ENCODE measurements at places on chromosomes 1 and 21. TPM values are rescaled to one million over a fixed set of nuclear protein-coding genes. Genes with fewer than 3 reads are reported as not detected.

DNA sequence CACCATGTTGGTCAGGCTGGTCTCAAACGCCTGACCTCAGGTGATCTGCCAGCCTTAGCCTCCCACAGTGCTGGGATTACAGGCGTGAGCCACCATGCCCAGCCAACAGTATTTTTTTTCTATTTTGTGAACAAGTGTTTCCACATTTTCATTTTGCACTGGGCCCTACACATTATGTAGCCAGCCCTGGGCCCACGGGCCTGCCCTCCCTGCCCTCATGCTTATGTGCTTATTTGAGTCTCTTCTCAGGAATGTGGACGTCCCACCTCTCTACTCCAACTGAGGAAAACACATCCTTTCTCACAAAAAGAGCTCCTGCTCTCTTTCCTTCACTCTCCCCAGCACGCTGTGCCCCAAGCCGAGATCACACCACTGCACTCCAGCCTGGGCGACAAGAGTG, 13.5 kb upstream of the ZBED6 start:
- no peak for DNase-seq

DNA sequence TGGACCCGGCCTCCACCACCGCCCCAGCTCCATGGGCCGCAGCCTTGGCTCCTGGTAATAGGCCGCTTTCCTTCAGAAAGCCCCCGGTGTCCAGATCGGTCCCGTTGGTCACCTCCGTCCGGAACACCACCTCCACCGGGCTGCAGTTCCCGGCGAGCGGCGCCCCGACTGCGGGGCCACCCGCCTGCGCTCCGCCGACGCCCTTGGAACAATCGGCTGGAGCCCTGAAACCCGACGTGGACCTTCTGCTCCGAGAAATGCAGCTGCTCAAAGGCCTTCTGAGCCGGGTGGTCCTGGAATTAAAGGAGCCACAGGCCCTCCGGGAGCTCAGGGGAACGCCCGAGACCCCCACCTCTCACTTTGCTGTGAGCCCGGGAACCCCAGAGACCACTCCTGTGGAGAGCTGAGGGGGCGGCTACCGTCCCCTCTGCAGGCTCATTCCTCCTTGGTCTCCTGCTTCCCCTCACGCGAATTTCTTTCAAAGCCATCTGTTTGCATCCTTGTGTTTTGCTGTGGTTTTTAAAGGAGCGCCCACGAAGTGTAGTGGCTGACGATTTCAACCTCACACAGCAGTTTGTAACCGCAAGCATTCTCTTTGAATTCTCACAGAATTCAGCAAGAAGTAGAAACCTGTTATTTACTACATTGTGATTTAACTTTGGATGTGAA, 6.0 kb downstream of the FCRLB start:
- no peak for DNase-seq

GRCh38 chr1:64553285-64553684, 83.4 kb downstream of the CACHD1 start:
- DNase-seq = no peak

- DNase-seq = no peak
Observed at GRCh38 chr1:244111027-244111426, 59.9 kb downstream of the ZBTB18 start.

DNA sequence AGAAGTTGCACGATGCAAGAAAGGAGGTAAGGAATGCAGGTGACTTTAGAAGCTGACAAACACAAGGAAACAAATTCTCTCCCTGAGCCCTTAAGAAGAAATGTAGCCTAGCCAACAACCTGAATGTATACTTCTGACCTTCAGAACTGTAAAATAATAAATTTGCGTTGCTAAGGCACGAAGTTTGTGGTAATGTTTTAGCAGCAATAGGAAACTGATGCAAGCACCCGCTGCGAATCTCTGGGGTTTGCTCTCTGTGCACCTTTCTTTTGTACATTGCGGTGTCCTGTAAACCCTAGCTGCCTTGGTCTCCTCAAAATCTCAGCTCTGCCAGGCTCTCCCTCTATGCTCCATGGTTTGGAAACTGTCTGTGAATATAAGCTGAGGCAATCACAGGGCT, 15.1 kb downstream of the CD53 start:
- no peak for DNase-seq

GRCh38 chr1:162062542-162063015, 6.9 kb upstream of the NOS1AP start:
- DNase-seq = peak; percentile 9

GRCh38 chr1:157697781-157698569, 2.6 kb downstream of the FCRL3 start:
- DNase-seq = no peak

DNA sequence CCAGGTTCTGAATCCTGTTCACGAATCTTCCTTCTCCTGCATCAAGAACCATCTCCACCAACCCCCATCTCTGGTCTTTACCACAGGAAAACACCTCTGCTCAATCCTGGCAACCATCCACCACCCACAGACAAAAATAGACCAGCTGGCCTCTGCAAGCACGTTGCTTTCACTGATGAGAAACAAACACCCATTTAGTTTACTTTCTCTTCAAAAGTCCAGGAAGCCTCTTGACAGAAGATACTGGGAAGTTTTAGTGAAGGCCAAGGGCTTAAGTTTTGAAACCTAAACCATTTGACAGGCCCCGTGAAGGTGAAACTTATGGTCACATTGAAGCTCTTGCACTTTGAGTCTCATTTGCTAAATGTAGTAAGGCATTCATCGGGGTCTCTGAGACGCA, 122.6 kb upstream of the PPP2R5A start:
- peak; percentile 26 for DNase-seq

DNA sequence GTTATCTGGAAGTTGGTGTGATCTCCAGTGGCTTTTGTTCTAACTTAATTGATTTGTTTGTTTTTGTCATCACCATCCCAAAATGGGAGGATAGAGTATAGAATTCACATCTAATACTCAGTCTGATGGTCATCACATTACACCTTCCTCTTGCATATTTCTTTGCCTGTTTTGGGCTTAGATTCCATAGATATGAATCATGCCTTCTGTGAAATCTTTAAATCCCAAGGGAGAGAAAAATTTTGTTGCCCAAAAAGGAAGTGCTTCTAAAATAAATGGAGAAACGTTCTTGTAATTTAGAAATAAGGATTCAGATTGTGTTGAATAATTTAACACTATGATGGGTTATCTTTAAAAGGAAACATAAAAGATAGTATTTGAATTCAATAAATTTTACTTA, 446.0 kb upstream of the LRRC7 start:
- DNase-seq = no peak

GRCh38 chr1:39081271-39082009, 55.3 kb downstream of the NDUFS5 start:
- DNase-seq = peak; percentile 42

DNA sequence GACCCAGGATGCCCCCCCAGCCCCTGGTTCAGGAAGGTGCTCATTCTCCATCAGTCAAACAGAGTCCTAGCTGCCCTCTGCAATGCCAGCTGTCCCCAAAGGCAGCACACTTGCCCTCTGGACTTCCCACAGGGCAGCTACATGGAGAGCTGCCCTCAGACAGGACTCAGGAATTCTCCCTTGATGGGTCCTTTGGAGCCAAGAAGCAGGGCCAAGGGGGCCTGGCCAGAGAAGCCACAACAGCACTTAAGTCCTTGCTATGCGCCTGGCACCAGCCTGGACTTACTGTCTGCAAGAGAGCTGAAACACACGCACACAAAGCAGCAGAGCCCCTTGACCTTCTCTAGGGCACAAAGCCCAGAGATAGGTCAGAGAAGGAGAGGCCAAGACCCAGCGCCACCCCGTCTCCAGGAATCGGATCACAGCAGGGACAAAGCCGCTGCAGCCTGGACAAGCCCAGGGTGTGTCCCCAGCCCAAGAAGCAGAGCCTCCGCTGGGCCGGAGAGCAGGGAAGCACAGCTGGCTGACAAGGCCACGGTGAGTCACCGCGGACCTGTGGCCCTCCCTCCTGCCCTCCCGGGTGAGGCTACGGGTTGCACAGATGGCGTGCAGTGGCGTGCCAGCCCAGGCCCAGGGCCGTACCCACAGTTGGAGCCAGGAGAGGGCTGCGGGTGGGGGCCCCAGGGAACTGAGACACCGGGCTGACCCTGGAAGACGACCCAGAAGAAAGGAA, 1.7 kb downstream of the WNT9A start:
- peak; percentile 100 for DNase-seq

- no peak for DNase-seq
Observed at GRCh38 chr1:200121421-200121820, 93.9 kb downstream of the NR5A2 start.

- DNase-seq = no peak
Observed at GRCh38 chr1:58922302-58923089, 138.6 kb upstream of the JUN start.

DNA sequence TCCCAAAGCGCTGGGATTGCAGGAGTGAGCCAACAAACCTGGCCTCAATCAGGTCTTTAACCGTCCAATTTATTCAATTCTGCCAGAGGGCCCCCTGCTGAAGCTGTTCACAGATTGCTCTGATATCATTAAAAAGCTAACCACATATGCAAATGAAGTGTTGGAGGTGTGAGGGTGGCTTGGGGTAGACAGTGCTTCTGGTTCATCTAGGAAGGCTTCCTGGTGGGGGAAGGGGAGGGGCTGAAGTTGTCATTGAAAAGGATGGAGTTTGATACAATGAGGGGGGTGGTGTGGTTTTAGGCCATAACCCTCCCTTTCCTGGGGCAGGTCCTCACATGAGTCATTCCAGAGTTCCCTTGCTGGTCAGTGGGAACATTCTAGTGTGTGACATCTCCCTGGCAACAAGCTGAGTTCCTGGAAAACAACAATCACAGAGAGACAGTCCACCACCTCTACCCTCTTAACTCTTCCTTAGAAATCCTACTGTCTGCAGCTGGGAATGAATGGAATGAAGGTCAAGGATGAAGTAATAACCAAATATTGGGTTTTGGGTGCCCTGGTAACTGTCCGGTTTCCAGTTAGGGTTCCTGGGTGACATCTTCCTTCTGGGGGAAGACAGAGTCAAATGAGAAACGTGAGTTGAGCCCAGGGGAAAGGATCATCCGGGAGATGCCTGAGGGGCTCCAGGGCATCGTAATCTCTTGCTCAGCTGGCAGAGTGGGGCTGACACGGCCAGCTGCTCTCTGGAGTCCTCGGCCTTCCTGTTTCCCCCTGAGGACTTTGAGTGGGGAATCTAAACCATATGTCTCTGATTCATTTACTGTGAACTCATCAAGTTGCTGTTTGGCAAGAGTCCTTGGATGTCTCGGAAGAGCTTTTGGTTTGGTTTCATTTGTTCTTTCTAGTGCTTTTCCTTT, 32.2 kb downstream of the BATF3 start:
- peak; percentile 79 for DNase-seq

DNA sequence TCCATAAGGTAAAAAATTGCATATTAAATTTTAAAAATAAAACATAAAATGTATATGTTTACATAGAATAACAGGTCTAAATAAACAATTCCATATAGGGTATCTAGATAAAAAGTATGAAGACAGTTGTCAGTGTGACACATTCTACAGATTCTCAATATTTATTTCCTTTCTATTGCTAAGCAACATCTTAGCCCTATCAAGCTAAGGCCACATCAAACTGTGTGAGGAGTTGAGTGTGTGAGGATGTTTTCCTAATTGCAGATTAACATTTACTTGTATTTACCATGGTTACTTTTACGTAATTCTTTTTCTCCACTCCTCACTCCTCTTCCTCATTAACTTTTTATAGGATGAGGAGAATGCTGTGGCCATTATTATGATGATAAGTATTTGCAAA, 41.9 kb upstream of the MCOLN3 start:
- DNase-seq = no peak

- no peak for DNase-seq
Observed at GRCh38 chr1:32220746-32221580, 1.2 kb downstream of the TMEM234 start.

DNA sequence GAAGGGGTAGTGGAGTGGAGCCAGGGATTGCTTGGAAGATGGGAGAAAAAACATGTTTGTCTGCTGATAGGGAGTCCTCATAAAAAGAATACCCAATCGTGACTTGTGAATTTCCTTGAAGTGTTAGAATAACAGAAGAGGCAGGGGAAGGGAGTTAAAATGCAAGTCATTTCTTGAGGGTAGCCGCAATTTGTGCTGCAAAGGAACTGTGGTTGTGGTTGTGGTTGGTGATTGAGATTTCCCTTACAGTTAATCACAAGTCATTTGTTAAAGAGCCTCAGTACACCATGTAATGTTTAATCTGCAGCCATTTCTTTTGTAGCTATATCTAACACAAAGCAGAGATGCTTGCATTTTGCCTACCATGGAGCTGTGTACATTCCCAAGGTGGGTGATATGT, 38.5 kb upstream of the EGLN1 start:
- DNase-seq = no peak

- DNase-seq = no peak
Observed at GRCh38 chr1:107820801-107821200, 144.2 kb downstream of the VAV3 start.

DNA sequence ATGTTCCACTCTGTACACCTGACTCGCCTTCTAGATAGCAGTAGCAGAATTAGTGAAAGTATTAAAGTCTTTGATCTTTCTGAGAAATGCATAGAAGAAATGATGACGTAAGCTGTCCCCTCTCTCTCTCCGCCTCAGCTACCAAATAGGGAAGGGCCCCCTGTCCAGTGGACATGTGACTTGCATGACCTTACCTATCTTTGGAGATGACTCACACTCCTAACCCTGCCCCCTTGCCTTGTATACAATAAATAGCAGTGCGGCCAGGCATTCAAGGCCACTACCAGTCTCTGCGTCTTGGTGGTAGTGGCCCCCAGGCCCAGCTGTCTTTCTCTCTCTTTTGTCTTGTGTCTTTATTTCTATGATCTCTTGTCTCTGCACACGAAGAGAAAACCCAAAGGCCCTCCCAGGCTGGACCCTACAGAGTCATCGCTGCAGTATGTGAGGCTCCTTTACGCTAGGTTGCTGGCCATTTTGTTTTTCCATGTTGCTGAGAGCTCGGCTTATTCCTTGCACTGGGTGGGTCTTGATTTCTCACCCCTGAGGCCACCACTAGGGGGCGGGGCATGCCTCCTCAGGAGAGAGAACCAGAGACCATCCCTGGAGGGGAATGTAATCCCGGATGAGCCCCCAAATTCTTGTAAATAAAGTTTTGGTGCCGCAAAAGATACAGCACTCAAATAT, 16.0 kb upstream of the ZBTB8B start:
- DNase-seq = peak; percentile 30

The LHX4 gene
- total RNA-seq = not detected

The KRTAP11-1 gene
- not detected for total RNA-seq

The PDZK1IP1 gene
- total RNA-seq = not detected

The S100A9 gene
- not detected for total RNA-seq

Measured in MG63 (cell line).